ENCODE measurements at places on chromosomes 1 and 21. TPM values are rescaled to one million over a fixed set of nuclear protein-coding genes. Genes with fewer than 3 reads are reported as not detected.
A peak's percentile ranks its signal among the peaks of the same experiment; 100 is the strongest.

ANGPTL1 gene
- polyA plus RNA-seq: 6.1 TPM

PALMD gene
- 194 TPM for polyA plus RNA-seq

- DNase-seq: no peak
Observed at GRCh38 chr1:31788825-31789256, 24.7 kb upstream of the ADGRB2 start.

CLDN17 gene
- polyA plus RNA-seq: not detected

DNA sequence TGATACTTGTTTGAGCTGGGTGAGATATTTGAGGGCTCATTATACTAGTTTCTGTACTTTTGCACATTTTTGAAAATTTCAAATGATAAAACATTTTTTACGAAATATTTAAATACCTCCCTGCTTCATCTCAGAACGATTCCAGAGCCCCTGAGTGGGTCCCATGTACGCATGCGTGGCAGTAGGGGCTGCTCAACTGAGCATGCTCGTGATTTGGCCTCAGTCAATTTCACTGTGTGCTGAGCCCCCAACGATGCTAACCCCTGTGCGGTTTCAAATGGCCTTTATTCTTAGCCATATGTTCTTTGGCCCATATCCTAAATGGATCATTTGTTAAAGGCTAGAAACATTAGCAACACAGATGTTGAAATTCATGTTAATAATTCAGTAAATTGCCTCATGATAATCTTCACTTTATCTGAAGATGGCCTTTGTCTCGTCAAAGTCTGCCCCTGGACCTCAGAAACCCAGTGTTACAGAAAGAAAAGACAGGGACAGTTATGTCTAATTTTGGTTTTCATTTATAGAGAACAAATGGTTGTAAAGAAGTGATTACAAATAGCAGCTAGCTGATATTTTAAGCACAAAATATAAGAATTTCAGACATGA, 108.2 kb downstream of the MRPS6 start:
- DNase-seq: no peak

UBL4B gene
- not detected for polyA plus RNA-seq

PLPPR4 gene
- polyA plus RNA-seq: 0.22 TPM

DNA sequence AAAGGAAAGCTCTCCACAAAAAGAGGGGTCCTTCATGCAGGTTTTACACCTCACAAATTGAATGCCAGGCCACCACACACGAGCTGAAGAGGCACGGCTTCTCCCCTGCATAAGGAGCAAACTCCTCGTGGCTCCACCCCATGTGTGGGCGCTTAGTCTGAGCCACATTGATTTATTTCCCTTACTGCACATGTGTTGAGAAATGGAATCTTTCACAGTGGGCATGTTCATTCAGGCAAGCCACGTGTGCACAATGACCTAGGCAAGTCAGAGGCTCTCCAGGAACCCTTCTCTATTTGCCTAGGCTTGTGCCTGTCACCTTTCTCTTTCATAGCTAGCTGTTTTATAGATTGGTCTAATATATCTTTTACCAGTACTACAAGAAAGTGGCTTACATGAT, 120.5 kb downstream of the LTN1 start:
- no peak for DNase-seq

- DNase-seq: no peak
Observed at GRCh38 chr1:177909416-177909815, 60.4 kb downstream of the SEC16B start.

DNA sequence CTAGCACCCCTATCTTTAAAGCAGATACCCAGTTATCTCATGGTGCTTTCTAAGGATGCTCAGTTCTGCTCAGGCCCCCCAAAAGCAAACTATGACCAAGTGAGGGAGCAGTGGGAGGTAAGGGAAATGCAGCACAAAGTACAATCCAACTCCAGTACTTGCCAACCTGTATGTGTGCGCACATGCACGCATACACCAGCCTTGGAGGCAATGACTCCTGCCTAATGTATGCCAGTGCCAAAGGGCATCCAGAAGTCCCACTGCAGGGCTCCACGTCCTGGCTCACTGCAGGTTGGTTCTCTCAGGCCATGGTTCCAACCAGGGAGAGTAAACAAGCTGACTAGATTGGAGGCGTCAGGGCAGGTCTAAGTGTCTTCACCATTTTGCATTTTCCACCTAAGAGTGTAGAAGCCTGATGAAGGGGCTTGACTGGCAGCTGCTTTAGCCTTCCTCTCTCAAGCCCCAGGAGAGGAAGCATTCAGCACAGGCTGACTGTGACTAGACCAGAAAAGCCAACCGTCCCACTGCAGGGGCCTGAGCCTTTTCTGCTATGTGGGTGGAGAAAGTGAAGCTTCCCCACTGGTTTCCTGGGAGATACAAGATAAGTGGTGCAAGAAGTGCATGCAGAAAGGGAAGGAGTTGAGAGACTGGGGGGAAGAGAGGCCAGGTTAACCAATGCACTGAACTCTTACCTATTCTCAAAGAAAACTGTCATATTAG, 7.7 kb downstream of the AMIGO1 start:
- DNase-seq: no peak

OR2T2 gene
- polyA plus RNA-seq: not detected

- peak; percentile 82 for DNase-seq
Observed at GRCh38 chr1:31373056-31373896, at the start of gene FABP3. FABP3 (minus strand) TSS chr1:31373076; CDS start chr1:31373014, 62 bp downstream.

DNA sequence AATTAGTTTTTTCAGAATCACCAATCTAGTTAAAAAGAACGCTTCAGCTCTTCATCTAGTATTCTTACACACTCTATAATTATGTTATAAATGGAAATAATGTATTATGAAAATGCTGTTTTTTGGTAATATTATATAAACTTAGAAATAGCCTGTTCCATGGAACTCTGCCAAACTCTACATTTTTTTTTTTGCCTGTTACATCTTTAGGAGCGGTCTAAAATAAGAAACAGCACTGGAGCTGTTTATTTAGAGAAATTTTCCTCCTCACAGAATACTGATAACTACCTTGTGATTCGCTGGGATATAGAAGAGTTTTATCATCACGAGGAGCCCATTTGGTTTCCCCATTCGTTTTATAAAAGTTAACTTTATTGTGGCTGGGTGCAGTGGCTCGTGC, 58.5 kb downstream of the PKN2 start:
- DNase-seq: no peak

DNA sequence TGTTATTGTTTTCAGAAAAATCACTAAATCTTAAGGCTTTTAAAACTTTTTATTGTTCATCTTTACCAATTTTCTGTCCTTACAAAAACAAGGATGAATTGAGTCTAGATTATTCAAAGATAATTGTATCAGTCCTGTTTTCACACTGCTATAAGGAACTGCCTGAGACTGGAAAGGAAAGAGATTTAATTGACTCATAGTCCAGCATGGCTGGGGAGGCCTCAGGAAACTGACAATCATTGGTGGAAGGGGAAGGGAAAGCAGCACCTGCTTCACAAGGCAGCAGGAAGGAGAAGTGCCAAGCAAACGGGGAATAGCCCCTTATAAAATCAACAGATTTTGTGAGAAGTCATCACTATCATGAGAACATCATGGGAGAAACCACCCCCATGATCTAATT, 455.6 kb upstream of the ZP4 start:
- no peak for DNase-seq

DNA sequence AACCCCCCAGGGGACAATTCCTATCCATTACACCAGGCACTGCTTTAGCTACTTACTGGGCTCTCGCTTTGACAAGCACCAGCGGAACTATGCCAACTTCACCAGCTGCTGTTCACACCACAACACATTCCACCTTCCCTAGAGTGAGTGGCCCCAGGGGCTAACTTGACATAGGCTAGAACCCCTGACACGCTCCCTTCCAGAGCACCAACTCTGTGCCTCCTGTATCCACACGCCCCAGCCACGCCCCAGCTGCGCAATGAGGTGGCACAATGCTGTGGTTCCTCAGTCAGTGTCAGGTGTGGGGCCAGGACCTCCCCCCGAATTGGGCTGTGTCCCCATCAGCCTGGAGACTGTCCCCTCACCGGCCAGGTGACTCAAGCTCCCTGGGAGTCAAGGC, 11.7 kb upstream of the FGR start:
- no peak for DNase-seq

PLA2G2D gene
- not detected for polyA plus RNA-seq

GRCh38 chr1:32972814-32973428, 8.3 kb upstream of the RNF19B start:
- peak; percentile 50 for DNase-seq

DNA sequence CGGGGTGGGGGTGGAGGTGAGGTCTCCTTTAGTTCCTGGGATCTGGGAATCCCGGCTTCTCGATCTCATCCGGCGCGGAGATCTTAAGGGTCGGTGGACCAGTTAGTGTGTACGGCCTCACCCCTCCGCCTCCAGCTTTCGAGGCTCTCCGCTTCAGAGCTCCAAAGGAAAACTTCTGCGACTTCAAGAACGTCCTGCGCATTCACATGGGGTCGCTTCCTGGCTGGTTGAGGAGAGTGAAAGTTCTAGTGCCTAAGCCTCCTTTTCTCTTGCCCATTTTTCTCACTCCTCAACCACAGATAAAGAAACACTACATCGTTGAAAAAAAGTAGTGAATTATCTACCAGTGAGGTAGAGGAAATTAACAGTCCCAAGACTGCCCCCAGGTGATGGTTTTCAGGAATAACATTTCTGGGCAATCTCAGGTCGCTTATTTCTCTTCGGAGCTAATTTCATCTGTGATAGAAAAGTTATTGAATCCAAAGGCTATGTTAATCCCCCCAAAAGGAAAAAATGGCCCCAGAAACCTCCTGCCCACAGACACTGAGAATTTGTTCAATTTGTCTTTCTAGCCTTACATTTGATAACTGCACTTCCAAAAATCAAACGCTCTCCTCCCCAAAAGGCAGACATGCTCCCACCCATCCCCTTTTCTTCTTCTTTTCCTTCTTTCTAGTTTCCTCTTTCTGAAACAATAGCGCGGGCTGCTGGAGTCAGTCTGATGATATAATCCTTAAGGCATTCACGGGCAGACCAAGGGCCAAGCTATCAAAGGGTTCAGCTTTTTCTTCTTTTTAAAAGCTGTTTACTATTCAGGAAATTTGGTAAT, 20.6 kb upstream of the TBX15 start:
- peak; percentile 36 for DNase-seq

DNA sequence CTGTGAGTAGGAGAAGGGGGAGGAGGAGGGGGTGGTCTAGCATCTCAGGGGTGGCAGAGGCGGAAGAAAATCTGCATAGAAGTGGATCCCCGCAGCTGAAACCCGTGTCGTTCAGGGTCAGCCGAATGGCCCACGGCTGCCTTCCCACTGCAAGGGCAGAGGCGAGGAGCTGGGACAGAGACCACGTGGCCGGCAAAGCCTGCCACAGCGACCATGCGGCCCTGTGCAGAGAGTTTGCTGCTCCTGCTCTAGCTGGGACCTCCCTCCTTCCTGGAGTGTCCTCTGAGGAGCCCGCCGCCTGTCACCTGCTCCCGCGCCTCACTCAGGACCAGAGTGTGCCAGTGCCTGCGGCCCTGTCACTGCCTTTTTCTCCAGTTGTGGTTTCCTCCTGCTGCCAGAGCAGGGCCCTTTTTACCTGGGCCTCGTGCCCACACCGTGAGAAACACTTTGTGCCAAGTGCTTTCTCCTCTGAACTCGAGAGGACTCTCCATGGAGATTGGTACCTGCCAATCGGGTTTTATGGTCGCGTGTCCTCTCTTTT, 5.4 kb upstream of the TRPM2 start:
- no peak for DNase-seq

Data from heart right ventricle (tissue), 16 donors.